ENCODE measurements at places on chromosomes 2 and 18. TPM values are rescaled to one million over a fixed set of nuclear protein-coding genes. Genes with fewer than 3 reads are reported as not detected.
A peak's percentile ranks its signal among the peaks of the same experiment; 100 is the strongest.

DNA sequence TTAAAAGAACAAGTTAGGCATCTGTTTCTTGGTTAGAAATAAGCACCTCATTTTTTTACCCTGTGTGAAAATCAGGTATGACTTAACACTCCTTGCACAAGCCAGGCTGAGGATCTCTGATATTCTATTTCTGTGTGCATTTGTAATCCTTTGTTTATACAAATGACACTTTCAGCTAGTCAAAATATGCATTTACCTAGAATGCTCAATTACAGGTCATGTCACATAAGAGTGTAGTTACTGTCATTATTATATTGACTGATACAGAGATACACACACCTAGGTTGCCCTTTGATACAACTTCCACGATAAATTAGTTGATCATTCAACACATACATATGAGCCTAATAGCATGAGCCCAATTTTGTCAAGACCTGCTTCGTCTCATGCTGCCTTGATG is 144.3 kb downstream of the CHST9 start:
- DNase-seq, result no peak

DNA sequence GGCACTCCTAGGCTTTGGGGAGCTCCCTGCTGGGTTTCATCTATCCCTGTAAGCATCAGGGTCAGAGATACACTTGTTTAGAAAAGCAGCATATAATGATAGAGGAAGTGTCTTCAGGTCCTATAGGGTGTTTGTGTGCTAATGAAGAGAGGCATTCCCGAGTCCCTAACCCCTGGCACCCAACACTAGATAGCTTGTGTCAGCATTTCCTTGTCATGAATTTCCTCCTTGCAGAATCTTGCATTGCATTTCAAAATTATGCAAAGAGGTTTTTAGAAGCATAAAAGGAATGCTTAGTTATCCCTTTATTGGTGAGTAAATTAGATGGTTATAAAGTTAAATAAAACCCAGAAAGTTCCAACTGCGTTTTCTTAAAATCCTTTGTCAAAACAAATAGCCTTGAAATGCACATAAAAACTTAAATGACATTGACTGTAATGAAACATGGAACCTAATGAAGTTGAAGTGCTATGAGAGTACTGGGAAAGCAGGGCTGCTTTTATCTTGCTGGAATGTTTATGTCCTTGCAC is 63.7 kb upstream of the LHCGR start:
- no peak for DNase-seq

DNA sequence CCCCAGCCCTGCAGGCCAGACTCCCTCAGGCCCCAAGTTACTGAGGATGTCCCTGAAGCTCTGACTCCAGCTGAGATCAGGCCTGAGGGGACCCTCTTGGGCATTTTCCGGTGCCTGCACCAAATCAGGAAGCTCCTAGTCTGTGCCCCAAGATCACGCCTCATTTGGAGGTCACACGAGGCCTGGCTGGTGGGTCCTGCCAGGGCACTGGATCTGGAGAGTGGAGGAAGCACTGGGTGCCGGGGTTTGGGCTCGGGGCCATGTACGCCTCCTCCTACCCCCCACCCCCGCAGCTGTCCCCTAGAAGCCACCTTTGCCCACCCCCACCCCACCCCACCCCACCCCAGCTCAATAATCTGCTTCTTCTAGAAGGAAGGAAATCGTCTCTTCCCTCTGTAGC is 16.2 kb downstream of the SH2D6 start:
- no peak for DNase-seq

MYO1B gene
- 14.4 TPM for polyA plus RNA-seq

GRCh38 chr2:224646242-224646846 is 61.2 kb upstream of the CUL3 start:
- DNase-seq, result peak; percentile 42

GRCh38 chr18:42156281-42156680 is 201.2 kb downstream of the PIK3C3 start:
- DNase-seq, result no peak

KIF5C gene
- 0.31 TPM for polyA plus RNA-seq

- DNase-seq, result no peak
Measured at GRCh38 chr2:227888289-227888688, 16.9 kb downstream of the DAW1 start.

KLHL41 gene
- polyA plus RNA-seq, result not detected

GRCh38 chr2:149739171-149739882 is 151.8 kb upstream of the MMADHC start:
- DNase-seq, result no peak

FOXI3 gene
- not detected for polyA plus RNA-seq

FLACC1 gene
- 1.2 TPM for polyA plus RNA-seq

- DNase-seq, result peak; percentile 92
Measured at GRCh38 chr2:136118819-136119716, 1.1 kb upstream of the CXCR4 start.

ADAM23 gene
- 2.9 TPM for polyA plus RNA-seq

- DNase-seq, result no peak
Measured at GRCh38 chr18:36181441-36181840, 5.9 kb upstream of the MOCOS start.

DNA sequence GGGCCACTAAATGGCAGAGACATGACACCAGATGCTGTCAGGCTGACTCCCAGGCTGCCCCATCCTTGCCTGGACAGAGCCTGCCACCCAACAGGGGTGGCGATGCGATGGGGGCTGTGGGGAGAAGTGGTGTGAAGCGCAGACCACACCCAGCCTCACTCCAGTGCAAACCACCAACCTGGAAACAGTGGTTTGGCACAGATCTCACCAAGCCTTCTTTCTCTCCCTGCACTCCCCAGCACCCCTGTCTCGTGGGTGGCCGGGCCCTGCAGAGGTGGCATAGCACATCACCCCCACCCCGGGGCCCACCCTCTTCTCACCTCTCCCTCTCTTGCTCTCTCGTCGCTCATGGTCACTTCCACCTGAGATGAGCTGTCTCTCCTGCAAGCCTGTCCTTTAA is 32.6 kb downstream of the CIB4 start:
- no peak for DNase-seq

MFSD2B gene
- not detected for polyA plus RNA-seq

SERPINB7 gene
- polyA plus RNA-seq, result not detected

DNA sequence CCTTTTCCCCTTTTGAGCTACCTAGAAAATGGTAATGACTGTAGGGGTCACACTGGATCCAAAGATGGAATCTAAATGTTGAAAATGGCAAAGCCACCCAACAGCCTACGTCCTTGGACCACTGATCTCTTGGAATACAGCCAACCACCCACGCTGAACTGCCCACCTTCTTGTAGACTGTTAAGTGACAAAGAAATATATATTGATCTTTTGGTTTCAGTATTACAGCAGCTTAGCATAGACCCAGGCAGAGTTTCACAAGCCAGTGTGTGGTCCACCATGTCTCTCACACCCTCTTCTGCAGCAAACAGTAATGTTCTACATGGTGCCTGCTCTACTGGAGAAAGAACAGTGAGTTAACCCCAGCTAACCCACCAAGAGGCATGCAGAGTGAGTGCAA is 20.2 kb downstream of the CACNB4 start:
- no peak for DNase-seq

DNA sequence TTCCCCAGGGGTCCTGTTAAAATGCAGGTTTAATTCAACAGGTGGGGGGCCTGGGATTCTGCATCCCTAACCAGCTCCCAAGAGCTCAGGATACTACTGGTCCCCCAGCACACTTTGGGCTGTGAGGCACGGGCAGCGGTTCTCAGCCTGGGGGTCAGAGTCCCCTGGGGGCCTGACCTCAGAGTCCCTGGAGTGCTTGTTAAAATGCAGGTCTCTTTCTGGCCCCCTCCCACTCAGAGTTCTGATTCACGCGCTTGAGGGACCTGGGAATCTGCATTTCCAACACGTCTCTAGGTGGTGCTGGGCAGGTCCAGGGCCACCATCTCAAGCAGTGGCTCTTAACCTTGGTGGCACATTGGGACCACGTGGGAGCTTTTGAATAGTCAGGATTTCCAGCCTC is 2.8 kb upstream of the OTOS start:
- no peak for DNase-seq

GRCh38 chr2:71843391-71843850 is 304.2 kb downstream of the CYP26B1 start:
- no peak for DNase-seq

PRSS56 gene
- not detected for polyA plus RNA-seq

GPBAR1 gene
- polyA plus RNA-seq, result 0.18 TPM

CAPN14 gene
- 1.3 TPM for polyA plus RNA-seq

RNF152 gene
- polyA plus RNA-seq, result not detected

- DNase-seq, result no peak
Measured at GRCh38 chr2:62304429-62305417, 108.8 kb downstream of the B3GNT2 start.

DNA sequence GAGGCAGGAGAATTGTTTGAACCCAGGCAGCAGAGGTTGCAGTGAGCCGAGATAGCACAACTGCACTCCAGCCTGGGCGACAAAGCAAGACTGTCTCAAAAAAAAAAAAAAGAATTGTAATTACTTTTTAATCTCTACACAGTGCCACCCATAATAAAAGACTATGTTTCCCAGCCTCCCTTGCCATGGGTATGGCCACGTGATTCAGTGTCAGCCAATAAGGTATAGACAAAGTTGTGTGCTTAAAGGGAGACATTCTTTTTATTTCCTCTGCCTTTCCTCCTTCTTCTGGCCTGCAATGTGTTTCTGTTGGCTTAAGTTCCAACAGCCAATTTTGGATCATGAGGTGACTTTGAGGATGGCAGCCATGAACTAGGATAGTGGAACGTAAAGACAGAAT is 406.9 kb downstream of the LNPK start:
- no peak for DNase-seq

DNA sequence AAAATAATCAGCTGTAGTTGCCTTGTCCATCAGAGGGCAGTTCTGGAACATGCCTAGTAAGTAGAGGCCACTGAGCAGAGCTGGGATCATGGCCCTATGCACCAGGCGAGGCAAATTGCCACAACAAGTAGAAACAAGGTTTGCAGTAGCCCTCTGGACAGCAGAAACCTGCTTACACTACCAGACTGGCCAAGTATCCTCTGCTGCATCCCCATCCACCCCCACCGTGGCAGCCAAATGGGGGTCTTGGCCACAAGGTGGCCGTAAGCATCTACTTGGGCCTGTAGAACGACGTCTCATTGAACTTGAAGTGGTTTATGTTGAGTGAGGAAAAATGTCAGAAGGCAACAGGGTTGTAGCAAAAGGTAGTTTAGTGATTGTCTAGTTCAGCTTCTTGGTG is 241.2 kb downstream of the ALPK2 start:
- no peak for DNase-seq

GRCh38 chr2:180787330-180787729 is 193.1 kb upstream of the UBE2E3 start:
- DNase-seq, result no peak

ARHGAP28 gene
- not detected for polyA plus RNA-seq

COL4A4 gene
- polyA plus RNA-seq, result not detected

FEV gene
- not detected for polyA plus RNA-seq

DNA sequence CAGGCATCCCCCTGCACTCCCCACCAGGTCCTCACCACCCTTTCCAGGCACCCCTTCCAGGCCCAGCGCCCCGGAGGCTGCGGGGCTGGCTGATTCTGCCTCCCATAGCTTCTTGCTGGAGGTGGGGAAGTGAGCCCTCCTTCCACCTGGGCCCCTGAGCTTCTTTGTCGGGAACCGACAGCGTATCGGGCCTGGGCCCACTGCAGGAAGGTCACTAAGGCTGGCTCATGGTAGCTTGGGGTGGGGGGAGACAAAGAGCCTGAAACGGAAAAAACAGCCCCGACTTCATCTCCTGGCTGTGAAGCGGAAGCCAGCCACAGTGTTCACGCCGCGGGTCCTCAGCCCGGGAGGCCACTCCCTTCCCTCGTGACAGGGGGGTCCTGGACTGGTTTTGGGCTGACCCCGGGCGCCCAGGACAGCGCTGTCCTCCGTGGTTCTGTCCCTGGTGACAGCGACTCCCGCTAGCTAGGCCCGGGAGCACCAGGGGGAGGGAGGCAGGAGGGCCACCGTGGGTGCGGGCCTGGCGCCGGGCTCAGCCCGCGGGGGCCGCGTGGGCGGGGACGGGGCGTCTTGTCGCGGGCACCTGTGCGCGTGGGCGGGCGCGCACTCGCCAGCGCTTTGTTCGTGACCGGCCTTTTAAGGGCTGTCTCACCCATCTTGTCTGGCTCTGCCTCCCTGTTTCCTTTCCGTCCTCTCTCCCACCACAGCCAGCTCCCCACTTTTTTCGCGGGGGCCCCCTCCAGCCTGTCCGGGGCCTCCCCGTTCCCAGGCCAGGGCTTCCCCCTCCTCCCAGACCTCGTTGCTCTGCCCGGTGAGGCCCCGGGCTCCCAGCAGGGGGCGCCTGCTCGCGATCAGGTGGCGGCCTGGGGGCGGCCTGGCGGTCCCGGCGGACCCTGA is 64.9 kb downstream of the DNMT3A start:
- DNase-seq, result peak; percentile 86

STAT4 gene
- polyA plus RNA-seq, result 2.3 TPM

- DNase-seq, result no peak
Measured at GRCh38 chr2:25055376-25055920, 13.6 kb downstream of the EFR3B start.

KRTCAP3 gene
- polyA plus RNA-seq, result 2.1 TPM

GRCh38 chr2:65050931-65051330 is 5.3 kb upstream of the CEP68 start:
- no peak for DNase-seq

- DNase-seq, result no peak
Measured at GRCh38 chr2:16716944-16717343, 51.3 kb upstream of the CYRIA start.

DNA sequence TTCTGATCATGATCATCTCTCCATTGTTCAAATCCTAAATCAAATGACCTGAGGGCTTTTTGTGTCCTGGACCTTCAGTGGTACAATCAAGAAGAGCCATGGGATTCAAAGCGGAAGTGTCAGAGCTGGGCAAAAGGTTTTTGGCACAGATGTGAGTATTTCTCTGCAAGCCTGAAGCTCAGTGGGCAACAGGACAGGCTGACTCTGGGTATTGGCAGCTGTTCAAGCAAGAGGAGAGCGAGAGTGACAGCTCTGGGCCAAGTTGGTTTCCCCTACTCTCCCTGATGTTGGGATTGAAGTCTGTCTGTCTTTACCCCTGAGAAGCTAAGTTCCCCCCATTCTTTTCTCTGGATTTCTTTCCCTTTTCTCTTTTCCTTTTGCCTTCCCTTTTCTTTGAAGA is 33.3 kb downstream of the DSEL start:
- no peak for DNase-seq

GRCh38 chr2:226894752-226895151 is 58.9 kb downstream of the RHBDD1 start:
- DNase-seq, result no peak

DNA sequence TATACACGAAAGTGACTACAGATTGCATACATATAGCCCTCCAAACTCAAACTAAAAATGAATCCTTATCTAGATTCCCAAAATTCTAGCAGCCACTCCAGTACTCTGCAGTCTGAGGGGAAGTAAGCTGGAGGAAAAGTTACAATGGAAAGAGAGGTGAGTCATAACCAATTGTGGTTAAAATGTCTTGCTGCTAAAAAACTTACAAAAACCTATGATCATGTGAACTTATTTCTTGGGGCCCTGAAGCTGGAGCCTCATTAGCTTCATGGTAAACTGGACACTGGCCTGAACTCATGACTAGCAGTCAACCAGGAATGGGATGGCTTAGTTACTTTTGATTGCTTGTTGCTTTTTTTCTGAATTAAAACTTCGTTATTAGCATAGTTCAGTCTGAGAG is 175.9 kb downstream of the SLC4A3 start:
- no peak for DNase-seq

CLK1 gene
- polyA plus RNA-seq, result 46.8 TPM

GRCh38 chr2:172962082-172962481 is 113.6 kb upstream of the MAP3K20 start:
- DNase-seq, result no peak

CRYGD gene
- polyA plus RNA-seq, result not detected
